ENCODE measurements at places on chromosomes 2 and 18. TPM values are rescaled to one million over a fixed set of nuclear protein-coding genes. Genes with fewer than 3 reads are reported as not detected.

Gene SERPINB5
- 0.22 TPM for polyA plus RNA-seq

Gene CFC1
- 18.0 TPM for polyA plus RNA-seq

Gene SAG
- not detected for polyA plus RNA-seq

Gene CCDC141
- 0.09 TPM for polyA plus RNA-seq

Gene HNMT
- 79.5 TPM for polyA plus RNA-seq

Measured in adipose tissue (tissue), 3 donors.